ENCODE measurements at places on chromosomes 1 and 21.
A peak's percentile ranks its signal among the peaks of the same experiment; 100 is the strongest.

- DNase-seq = no peak
These were observed 37.8 kb upstream of the S1PR1 start for GRCh38 chr1:101198842-101199636.

DNA sequence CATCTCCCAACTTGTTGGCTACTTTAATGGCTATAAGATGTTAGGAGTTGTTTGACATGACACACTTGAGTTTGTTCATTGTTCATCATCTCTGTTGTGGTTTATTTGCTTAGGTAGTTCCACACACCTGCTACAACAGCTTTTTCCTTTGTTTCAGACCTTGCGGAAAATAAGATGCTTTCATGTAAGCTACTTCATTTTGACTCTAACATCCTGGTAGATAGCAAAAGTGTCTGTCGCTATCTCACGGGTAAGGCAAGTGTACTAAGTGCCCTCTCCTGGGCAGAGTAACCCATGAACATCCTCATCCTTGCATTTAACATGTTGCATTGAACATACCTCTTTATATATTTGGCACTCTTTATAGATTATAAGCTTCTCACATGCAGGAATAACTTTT lies 1.6 kb upstream of the OR10T2 start:
- no peak for DNase-seq

GRCh38 chr1:224181453-224181810 lies 1.6 kb upstream of the DEGS1 start:
- DNase-seq = no peak

DNA sequence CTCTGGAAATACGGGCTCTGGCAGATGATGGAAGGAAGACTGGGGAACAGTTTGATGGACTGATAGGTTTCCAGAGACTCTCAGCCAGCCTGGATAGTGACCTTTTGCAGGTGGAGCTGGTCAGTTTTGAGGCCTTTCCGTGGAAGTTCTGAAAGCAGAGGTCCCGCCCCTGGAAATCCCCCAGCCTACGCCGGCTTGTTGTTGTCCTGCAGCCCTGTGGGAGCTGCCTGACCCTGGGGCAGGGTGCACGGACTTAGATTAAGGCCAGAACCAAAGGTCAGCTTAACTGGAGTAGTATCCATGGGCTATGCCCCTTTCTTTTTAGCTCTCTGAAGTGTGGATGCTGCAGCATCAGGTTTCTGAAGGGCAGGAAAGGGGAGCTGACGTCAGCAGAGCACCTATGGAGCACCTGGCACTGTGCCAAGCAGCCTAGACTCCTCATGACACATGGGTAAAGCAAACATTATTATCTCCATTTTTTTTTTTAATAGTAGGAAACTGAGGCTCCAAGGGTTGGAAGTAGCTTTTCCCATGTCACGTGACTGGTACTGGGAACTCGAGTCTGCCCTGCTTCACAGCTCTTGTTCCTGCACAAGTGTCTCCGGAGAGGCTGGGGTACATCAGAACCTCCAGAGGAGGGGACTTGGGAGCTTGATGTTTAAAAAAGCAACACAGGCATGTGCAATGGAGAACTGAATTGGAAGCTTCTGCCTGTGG lies 38.5 kb downstream of the IER5 start:
- DNase-seq = no peak

DNA sequence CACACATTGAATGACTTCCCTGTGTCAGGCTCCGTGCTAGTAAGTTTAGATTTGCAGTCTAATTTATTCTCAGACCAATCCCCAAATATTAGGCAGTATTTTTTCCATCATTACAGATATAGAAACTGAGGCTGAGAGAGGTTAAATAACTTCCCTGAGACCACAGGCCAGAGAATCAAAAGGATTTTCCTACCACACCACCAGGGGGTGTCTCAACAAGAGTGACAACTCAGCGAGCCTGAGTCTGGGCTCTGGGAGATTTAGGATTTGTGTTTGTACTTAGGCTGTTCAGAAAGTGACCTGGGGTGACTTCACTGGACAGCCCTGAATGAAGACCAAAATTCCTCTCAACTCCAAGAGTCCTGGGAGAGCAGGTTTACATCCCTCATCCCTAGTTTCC lies 13.3 kb upstream of the LCE5A start:
- DNase-seq = no peak

DNA sequence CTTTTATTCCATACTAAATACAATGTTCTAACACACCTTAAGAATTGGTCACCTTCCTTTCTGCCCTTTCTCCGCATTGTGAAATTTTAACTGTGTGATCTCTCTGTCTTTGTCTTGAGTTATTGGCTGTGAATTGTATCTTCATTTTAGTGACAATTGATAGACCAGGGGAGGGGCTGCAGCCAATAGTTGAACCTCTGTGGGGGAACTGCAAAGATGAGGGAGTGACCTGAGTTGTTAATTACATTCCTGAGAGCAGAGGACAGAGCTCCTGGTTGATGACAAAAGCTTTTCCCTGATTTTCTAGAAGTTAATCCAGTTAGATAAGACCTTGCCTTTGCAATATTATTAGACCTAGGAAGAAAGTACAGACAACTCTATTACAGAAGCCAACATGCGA lies 1535.7 kb downstream of the BRINP3 start:
- no peak for DNase-seq

- no peak for DNase-seq
These were observed 15.0 kb upstream of the ZZZ3 start for GRCh38 chr1:77697441-77697840.

DNA sequence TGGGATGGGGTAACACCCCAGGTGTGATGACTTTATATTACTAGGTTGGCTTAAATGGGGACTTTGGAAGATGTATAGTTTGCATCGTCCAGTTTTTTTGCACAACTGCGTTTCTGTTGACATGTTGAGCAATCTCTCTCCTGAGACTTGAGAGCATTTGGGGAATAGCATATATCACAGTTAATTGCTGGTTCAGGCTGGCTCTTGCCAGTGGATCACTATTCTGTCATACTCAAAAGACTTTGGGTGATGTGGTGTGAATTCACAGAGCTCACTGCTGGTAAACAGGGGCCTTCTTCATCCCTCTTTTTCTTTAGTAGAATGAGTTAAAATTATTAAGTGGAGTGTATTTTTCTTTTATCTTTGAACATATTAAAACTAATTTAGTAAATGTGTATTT lies 44.3 kb downstream of the LHX9 start:
- DNase-seq = no peak

- DNase-seq = no peak
These were observed 58.4 kb downstream of the VPS26C start for GRCh38 chr21:37208741-37209225.

DNA sequence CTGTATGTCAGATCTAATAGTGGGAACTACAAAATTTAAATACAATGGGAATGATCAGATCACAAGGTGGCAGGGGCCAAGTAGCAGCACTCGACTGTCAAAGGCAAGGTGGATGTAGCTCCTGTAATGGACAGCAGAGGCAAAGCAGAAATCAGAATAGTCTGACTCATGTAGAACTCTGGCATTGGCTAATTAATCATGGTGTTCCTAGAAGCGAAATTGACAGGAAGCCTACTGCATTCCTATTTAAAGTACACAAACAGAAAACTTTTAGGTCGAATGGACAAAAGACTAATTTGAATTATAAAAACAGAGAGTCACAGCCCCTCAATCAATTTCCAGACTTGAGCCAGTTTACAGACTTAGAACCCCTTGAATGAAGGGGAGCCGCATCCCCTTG lies 17.4 kb upstream of the IL12RB2 start:
- DNase-seq = no peak

DNA sequence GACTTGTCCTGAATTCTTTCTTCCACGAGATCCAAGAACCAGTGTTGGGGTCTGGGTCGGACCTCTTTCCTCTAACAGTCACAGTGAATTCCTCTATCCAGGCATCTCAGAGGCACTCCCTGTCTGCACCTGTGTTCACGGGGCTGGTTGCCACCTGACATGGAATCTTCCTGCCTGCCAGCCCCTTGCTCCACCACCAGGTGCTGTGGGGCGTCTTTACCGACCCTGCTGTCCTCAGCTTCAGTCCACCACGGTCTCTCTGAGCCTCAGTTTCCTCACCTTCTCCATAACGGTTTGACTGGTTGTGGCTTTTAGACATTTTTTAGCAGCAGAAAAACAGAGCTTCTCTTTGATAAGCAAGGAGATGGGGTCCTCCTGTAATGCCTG lies 62.7 kb downstream of the SDC3 start:
- DNase-seq = no peak

DNA sequence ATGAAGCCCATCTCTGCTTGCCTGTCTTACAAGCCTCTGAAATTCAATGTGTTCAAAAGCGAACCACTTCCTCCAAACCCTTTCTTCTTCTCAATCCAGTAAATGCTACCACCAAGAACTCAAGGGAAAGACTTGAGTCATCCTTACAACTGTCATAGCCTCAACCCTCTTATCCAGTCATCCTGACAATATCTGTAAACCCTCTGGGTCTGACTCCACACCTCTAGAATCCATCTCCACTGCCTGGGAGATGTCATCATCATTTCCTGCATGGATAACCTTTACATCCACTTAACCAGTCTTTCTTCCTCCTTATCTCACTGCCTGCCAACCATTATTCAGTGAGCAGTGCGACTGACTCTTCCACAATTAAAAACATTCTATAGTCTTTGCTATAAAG lies 441.1 kb downstream of the SETD4 start:
- DNase-seq = no peak

GRCh38 chr1:201299968-201300367 lies 16.7 kb downstream of the PKP1 start:
- peak; percentile 85 for DNase-seq

DNA sequence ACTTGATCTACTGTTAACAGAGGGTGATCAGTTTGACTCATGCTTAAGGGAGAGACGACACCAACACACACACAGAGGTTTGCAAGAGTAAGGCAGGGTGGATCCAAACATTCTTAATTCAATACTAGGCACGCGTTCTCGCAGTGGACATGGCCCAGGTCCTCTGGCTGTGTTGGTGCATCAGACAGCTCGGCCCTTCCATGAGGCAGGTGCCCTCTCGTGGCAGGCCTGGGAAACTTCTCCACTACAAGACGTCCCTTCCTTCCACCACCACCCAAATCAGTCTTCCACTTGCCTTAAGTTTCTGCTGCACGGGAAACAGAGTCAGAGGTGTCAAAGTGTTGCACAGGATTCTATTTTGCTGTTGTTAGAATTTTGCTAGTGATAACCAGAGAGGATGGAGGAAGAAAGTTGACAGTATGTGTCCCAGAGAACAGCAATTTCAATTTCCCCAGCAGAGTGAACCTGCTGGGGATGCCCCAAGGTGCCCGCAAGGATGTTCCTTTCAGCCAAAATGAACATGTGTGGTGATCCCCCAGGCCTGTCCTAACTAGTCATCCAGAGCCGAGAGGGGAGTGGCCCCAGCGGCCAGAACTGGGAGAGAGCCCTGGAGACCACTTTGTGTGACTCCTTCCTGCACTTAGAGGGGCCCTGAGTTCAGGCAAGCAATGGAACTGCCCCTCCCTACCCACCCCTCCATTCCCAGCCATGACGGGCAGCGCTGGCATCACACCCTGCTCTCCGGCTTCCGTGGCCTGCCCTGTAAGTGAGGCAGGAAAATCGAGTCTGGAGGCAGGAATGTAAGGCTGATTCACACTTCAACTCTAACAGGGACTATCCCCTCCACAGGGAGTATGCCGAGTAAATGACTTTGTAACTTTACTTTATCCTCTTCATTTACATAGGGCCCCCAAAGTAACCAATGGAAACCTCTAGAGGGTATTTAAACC lies 34.8 kb downstream of the MX1 start:
- DNase-seq = no peak

DNA sequence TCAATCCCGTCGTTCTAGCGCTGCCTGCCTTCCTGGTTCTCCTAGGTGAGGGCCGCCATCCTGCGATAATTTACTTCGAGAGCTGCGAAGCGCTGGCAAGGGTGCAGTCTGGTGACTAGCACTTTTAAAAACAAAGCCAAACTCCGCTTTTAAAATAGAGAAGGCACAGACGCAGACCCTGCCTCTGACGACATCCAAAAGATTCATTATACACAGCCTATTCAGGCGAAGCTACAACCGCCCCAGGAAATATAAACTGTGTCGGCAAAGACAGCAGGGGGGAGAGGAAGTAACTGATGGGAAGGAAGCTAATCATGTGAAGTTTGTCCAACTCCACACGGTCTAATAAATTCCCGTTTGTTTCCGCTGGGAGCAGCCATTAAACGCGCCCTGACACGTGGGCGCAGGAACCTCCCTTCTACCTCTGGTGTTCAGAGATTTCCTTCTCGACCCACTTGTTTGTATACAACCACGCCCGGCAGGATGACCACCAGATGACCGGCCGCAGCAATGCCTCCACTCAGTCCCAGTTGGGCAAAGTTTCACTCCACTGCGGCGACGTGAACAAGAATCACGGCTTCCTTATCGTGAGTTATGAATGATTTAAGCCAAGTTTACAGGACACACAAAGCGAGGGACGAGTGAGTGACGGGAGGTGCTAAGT lies 1.3 kb downstream of the GNG12 start:
- no peak for DNase-seq

DNA sequence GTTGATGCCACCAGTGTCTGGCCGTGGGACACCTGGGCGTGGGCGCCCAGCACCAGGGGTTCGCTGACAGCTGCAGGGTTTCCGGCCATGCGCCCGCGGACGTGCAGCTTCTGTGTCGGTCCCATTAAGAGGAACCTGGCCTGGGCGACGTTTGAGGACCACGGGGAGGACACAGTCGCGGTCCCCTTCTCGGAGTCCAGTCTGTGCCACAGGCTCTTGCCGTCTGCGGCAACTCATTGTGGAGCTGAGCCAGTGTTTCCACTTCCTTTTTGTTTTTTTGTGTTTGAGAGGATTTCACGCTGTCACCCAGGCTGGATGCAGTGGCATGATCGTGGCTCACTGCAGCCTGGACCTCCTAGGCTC lies 1.6 kb upstream of the C1orf159 start:
- no peak for DNase-seq

DNA sequence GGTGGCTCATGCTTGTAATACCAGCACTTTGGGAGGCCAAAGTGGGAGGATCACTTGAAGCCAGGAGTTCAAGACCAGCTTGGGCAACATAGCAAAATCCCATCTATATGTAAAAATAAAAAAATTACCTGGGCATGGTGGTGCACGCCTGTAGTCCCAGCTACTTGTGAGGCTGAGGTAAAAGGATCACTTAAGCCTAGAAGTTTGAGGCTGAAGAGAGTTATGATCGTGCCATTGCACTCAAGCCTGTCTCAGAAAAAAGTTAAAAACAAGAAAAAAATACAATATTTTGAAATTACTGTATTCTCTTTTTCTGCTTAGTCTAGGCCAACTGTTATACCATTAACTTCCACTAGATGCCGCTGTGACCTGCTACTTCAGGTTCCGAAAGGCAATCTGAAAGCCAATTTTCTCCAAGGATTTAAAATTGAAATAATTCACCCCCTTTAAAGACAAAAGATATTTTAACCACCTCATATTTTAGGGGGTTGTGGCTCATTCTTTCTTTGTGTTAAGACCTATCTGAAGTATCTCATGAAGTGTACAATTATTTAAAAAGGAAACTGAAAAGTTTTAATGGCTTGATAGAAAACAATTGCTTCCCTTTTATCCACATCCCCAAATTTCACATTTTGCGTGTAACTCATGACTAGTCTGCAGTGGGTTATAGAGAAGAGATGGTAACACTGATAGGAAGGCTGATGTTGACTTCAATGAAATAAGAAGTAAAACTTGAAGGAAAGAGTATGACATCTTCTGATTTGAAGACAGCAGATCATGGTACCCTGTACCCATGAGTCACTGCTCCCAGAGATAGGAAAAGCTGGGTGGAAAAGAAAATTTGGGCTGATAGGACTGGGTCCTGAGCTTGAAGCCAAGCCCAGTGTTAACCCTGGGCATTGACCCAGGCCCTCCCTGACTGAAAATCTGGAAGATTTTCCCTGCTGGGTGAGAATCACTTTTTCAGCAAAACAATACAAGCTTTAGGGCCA lies 24.4 kb upstream of the CLDN14 start:
- DNase-seq = no peak
